ENCODE measurements at places on chromosomes 4 and X.

- no peak for DNase-seq
Observed at GRCh38 chrX:38515291-38515690, 46.1 kb upstream of the TSPAN7 start.

DNA sequence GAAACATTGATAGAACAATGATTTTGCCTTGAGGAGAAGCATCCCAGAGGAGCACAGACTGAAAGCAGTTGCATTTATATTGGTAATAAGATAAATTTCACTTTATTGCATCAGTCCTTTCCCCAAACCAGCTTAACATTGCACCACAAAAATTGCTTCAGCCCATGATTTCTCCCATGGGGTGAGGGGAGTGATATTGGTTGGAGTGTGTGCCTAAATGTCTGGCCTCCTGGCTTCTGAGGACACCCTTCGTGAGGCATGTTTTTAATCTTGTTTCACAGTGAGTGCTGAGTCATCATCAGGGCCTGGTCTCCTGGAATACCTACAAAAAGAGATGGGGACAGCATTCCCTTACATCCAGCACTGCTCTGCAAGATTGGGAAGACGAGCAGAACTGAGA, 487.9 kb downstream of the C4orf33 start:
- no peak for DNase-seq

DNA sequence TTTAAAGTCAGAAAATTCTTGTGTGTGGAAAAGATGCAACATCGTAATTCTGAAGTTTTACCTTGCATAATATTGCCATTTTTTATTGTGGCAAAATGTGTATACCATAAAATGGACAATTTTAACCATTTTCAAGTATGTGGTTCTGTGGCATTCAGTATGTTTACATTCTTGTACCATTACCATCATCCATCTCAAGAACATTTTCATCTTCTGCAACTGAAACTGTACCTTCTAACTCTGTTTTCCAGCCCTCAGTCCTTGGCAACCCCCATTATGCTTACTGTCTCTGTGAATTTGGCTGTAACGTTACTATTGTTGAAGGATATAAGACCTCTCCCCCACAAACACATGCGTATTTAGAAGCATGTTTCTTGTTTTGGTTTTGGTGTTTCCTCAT, 123.2 kb downstream of the BMPR1B start:
- no peak for DNase-seq

DNA sequence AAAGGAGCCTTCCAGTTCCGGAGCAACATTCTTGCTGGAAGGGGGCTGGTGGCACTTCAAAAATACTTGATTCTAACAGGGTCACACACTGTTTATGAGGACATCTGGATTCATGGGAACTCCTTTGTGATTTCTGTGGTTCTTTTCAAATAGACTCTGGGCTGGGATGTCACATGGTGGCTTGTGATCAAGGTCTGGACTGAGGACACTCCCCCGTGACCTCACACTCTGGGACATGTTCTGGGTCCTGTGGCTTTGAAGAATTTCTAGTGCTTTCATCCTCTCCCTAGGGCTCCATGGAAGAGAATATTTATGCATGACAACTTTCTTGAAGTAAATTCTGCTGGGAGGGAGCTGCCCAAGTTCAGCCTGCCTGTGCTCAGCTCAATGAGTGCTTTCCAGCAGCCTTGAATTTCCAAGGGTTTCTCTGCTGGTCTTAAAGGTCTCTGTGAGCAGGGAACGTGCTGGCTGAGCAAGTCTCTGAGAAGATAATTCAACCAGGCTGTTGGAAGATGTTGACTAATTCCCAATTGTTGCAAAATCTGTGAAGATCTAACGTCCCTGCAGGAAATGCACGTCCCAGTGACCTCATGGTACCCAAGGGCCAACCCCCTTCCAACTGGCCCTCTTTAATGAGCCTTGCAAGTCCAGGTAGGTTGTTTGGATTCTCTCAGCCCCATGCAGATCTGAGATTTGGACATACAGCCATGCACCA, 36.3 kb downstream of the GPR143 start:
- no peak for DNase-seq

- no peak for DNase-seq
Observed at GRCh38 chrX:91122151-91122694, 312.4 kb upstream of the PABPC5 start.

GRCh38 chrX:65707151-65707550, 39.7 kb downstream of the MSN start:
- no peak for DNase-seq

DNA sequence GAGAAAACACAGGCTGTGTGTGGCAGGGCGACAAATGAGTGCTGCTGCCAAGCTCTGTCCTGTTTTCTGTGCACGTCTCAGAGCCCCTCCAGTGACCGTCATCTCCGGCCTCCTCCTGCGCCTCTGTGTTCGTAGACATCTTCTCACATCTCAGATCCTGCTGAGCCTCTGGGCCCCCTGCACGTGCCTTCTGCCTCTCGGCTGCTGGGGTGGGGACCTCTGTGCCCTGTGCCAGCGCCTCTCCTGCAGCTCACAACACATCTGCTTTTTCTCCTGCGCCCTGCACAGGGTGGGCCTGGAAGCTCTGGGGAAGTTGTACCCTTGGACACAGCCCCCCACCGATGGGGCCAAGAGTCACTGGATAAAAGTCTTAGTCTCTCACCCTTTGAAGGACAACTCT, 2.4 kb upstream of the CTAG2 start:
- DNase-seq = no peak

DNA sequence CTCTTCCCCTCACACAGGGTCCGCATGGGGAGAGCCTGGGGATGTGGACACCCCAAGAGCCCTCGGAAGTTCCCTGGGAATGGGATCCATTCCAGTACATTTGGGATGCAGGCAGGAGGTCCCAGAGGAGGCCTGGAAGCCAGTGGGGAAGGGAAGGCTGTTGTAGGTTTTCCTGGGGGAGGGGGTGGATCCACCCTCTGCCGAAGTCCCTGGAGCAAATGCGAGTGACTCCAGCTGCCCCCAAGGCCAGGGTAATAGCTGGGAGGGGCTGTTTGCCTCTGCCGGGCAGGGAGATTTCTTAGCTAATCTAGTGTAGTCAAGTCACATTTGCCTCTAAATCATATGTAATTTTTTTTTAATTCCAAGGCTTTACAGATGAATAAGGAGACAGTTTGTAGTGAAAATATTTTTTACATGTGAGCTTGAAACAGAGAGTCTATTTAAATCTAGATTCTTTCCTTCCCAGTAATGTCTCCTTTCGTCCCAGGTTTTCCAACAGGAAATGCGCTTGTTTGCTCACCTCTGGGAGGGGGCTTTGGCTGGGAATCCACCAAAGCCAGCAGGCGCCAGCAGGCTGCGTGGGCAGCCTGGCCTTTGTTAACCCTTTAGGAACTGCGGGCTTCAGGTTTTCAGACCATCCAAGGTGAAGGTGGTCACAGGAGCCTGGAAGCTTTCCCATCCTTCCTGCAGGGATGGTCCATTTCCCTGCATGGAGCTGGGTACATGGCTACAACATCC, 26.8 kb downstream of the SH3TC1 start:
- DNase-seq = no peak

DNA sequence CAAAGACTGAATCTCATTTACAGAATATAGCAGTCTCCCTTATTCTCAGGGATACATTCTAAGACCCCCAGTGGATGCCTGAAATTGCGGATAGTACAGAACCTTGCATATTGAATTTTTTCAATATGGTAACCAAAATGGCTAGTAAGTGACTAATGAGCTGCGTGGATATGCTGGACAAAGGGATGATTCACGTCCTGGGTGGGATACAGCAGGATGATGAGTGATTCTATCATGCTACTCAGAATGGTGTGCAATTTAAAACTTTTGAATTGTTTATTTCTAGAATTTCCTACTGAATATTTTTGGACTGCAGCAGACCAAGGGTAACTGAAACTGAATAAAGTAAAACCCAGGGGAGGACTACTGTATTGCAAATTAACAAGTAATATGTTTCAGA, 66.7 kb downstream of the STAG2 start:
- DNase-seq = no peak

- no peak for DNase-seq
Observed at GRCh38 chrX:48956728-48957414, 536 bp downstream of the OTUD5 start.

GRCh38 chrX:110396735-110397134, 38.1 kb downstream of the RTL9 start:
- no peak for DNase-seq

DNA sequence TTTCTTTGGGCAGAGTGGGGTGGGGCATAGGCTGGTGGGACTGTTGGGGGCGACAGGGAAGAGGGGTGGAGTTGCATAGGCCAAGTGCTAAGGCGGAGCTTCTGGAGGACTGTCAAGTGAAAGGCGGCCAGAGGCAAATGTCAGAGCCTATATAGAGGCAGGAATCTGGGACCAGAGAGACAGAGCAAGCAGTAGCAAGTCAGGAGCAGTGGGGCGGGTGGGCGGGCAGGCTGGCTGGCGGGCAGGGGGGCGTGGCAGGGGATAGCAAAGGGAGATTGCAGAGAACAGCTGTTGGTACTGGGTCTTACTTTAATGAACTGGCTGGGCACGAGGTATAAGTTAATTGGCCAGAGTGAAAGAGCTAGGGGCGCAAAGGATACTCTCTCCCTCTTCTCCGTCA, 89.8 kb downstream of the RTL9 start:
- DNase-seq = no peak

DNA sequence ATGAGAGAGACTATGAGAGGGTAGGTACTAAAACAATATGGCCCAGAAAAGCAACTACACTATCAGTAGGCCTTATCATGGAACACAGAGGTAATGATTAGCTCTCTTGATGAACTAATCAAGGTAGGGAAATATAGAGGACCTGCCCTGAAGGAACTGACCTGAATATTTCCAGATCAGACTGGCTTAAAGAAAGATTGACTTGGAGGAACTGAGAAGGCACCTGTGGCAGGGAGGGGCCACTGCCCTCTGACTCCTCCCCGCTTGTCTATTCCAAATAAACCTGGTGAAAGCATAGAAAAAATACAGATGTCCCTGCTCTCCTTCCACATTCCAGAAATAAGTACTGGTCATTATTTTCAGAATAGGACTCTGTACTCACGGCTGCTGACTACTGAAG, 5.5 kb downstream of the RPS6KA6 start:
- DNase-seq = no peak

DNA sequence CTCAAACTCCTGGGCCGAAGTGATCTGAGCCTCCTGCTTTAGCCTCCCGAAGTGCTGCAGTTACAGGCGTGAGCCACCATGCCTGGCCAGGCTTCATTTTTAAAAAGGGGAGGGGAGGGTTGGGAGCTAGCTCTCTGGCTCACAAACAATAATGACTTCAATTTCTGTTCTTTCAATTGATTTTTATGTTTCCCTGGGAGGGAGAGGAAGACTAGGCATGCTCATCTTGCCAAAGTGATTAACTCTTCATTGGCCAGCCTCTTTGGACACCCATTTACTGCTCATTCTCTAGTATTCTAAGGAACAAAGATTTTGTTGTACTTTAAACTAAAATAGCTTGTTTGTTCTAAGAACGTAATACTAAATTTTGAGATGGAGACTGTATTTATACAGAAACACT, 43.4 kb upstream of the TRIM2 start:
- no peak for DNase-seq

DNA sequence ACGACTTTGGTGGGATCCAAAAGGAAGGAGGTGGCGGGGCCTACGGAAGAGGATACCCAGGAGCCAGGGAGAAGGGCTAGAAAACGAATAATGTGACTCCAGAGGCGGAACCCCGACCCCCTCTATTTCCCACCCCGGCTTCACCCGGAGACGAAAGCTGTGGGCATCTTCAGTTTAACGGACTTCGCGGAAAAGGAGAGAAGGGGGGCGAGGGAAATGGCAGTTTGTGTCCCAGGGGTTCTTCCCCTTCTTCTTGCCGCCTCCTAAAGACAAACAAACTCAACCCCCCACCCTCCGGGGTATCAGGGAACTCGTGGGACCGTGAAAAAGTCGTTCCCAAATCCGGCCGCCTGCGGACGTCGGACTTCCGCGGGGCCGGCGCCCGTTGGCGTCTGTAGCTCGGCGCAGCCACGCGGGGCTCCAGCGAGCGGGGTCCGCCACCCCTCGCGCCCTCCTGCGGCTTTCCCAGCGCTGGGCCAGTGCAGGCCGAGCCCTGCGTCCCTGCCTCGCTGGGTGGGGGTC, 3.6 kb upstream of the LEF1 start:
- no peak for DNase-seq

GRCh38 chr4:115944146-115944905, 830.9 kb upstream of the NDST4 start:
- DNase-seq = no peak

DNA sequence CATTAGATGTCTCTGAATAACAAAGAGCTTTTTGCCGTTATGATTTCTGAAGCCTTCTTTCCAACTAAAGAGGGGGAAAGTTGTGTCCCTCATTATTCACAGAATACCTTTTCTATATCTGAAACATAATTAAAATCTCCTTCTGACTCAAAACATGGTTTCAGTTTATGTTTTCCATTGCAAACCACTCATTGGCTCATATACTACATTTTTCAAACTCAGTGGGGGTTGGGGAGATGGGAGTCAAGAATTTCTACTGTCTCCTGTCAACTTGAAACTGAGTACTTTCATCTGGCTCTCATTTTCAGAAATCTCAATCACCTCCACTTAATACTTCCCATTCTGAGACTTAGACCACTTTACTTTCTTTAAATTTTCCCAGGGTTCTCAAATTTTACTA, 1839.5 kb upstream of the PCDH10 start:
- DNase-seq = no peak

GRCh38 chrX:40947276-40947675, 138.0 kb upstream of the USP9X start:
- no peak for DNase-seq

DNA sequence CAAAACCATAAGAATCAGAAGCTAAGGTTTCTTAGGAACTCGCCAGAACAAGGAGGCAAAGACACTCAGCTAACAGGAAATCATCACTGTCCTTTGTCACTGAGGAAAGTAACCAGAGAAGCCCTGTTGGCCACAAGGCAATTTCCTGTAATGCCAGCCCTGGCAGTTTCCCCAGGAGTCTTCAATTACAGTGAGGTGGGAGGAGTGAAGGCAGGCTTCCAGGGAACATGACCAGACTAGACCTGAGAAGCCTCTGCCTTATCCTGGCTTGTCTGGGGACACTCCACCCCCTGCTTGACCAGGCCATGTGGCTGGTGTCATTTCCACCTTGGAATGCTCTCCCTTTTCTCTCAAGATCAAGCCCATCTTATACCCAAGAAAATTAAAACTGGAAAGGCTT, 125.3 kb downstream of the COL4A6 start:
- no peak for DNase-seq

DNA sequence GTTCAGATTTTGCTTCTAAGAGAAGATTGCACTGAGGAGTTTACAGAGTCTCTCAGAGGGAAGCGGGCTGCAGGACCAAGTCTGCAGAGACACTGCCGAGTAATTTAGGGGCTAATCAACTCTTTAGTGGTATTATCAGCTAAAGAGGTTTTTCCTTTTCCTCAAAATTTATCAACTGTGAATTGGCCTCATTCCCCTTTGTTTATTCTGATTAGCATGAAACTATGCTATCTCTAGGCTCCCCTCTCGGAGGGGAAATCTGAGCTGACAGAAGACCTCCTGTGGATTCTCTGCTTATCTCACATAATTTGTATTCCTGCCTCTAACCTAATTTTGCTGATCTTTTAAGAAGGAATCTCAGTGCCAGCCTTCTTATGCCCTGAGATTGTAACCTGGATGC, 201.0 kb downstream of the DCTD start:
- no peak for DNase-seq

Data from DMS79 (cell line).